ENCODE measurements at places on chromosomes 2 and 18. TPM values are rescaled to one million over a fixed set of nuclear protein-coding genes. Genes with fewer than 3 reads are reported as not detected.

- peak; percentile 70 for DNase-seq
These were observed 52.6 kb downstream of the SH2D6 start for GRCh38 chr2:85470850-85471800.

GRCh38 chr2:28894470-28895188 lies at the start of gene WDR43:
Gene WDR43 (plus strand): TSS chr2:28894667. CDS start chr2:28894699, 32 bp downstream.
- DNase-seq: peak; percentile 98

GRCh38 chr2:189225032-189225431 lies 45.5 kb upstream of the COL5A2 start:
- DNase-seq: no peak

DNA sequence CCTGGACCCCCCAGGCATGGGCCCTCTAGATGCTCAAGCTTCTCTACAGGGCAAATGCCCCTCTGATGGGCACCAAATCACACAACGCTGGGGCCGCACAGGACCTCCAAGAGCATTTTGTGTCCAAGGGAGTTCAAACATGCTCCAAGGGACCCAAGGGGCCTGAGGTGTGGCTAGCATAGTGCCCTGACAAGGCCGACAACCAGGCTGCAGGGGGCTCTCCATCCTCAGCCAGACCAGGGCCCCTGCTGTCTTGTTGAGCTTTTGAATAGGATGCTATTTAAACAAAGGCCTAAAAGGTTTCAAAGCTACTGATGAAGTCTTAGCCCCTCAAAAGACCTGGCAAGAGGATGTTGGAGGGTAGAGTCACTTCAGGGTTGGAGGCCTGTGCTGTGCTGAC lies 33.1 kb downstream of the EN1 start:
- no peak for DNase-seq

TLX2 gene
- 0.12 TPM for total RNA-seq

ZNF385B gene
- total RNA-seq: 3.2 TPM

HJURP gene
- total RNA-seq: 1.9 TPM

Measured in mucosa of gallbladder (tissue), 1 donor.